ENCODE measurements at places on chromosomes 5 and 9.

DNA sequence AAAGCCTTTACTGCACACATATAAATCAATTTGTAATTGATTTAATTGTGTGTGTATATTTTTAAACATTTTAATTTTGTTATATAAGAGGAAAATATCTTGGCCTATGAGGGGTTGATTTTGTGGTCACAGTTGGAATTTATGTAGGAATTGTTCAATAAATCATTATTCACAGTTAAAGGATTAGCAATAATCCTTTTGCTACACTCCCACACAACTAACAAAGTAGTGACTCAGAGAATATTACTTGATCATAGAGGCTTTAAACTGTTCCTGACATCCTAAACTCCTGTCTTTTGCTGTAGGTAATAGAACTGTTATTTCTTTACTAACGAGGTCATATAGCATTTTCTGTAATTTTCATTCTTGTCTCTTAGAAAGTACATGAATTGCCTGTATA, 95.5 kb downstream of the ZCCHC7 start:
- no peak for DNase-seq

- DNase-seq, result no peak
These were observed 160.2 kb upstream of the FTMT start for GRCh38 chr5:121691478-121691877.

DNA sequence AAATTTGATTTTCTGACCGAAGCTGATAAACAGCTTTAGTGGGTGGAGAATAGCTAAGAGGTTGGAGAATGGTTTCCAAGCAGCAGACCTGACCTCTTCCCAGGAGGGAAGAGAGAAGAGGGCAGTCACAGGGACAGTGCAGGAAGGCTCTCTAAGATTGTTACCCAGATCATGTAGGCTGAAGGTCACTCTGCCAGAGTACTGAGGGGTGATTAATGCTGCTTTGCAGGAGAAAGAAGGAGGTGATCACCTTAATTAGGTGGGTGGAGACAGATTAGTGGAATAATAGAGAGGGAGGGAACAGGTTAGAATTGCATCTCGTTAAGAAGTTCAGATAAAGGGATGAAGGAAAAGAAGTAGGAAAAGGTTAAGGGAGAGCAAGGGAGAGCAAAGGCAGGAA, 440.5 kb downstream of the BRINP1 start:
- DNase-seq, result no peak

- no peak for DNase-seq
These were observed 77.5 kb downstream of the RXRA start for GRCh38 chr9:134403682-134404301.

GRCh38 chr9:18208166-18209059, 265.5 kb upstream of the ADAMTSL1 start:
- DNase-seq, result no peak

DNA sequence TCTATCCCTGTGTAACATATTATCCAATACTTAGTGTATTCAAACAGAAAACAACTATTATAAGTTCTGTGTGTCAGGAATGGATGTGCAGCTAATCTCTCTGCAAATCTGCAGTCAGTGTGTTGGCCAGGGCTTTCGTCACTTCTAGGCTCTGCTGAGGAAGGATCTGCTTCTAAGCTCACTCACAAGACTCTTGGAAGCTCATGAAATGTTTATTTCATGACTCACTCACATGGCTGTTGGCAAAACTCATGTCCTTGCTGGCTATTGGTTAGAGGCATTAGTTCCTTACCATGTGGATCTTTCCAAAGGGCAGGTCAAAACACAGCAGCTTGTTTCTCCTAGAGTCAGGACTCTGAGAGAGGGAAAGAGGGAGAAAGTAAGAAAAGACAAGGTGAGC, 367.4 kb upstream of the SMARCA2 start:
- no peak for DNase-seq

DNA sequence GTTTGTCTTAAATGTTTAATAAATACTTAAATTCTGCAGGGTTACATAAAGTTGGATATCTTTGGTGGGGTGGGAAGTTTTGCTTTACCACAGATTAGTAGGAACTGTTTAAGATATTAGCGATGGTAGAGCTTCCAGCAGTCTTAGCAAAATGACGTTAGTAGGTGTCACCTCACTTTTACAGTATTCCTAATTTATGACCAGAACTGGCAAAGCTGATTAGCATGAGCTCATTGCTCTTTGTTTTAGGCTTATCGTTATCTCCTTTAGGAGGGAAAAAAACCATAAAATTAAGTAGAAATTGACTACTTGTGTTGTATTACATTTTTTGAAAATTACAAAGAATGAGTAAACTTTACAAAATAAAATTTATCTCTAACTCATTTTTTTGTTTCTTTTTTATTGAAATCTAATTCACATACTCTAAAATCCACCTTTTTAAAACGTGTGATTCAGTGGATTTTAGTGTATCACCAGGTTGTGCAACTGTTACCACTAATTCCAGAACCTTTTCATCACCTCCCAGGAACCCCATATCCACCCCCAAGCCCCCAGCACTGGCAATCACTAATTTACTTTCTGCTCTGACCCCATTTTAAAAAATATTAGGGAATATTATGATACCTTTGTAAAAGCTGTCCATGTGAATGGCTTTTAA, 129.5 kb downstream of the TRIO start:
- DNase-seq, result no peak

DNA sequence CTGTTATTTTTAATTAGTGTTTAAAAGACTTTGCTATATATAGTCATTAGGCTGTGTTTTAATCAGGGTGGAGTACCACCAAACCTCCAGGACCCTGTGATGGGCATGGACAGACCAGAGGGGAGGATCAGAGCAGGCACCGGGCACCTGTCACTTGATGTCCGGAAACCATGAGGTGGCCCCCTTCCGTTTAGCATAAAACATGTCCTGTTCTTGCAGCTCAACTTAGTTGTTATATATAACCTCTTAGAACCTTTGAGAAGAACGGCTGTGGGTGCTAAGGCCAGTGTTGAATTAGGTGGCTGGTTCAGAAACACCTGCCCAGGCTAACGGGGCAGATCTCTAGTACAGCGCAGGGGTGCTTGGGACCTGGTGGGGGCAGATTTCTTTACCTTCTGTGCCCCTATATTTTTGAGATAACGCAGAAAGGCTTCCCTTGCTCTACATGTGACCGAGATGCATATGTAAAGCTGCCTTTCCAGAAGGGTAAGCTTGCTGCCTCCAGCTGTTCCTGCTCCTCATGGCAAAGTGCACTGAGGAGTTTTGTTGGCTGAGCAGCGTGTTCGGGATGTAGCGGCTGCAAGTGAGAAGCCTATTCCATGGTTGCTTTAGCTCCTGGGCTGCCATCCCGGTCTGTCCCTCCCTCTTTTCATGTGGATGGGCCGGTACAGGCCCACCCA, 255.5 kb downstream of the FANCC start:
- DNase-seq, result no peak

DNA sequence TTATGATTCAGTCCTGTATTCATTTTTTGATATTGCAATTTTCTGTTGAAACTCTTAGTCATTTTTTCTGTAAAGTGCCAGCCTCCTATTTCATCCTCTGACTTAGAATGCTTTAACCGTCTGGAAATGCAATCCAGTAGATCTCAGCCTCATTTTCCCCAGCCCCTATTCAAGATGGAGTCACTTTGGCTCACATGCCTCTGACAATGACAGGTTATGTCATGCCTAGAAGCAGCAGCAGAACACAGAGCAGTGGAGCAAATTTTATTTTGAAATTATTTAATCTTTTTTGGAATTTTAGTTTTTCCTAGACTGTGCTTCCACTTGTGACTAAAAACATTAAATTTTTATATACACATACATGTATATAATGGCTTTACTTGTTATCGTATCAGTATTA, 1053.2 kb downstream of the TAF11L14 start:
- DNase-seq, result no peak

DNA sequence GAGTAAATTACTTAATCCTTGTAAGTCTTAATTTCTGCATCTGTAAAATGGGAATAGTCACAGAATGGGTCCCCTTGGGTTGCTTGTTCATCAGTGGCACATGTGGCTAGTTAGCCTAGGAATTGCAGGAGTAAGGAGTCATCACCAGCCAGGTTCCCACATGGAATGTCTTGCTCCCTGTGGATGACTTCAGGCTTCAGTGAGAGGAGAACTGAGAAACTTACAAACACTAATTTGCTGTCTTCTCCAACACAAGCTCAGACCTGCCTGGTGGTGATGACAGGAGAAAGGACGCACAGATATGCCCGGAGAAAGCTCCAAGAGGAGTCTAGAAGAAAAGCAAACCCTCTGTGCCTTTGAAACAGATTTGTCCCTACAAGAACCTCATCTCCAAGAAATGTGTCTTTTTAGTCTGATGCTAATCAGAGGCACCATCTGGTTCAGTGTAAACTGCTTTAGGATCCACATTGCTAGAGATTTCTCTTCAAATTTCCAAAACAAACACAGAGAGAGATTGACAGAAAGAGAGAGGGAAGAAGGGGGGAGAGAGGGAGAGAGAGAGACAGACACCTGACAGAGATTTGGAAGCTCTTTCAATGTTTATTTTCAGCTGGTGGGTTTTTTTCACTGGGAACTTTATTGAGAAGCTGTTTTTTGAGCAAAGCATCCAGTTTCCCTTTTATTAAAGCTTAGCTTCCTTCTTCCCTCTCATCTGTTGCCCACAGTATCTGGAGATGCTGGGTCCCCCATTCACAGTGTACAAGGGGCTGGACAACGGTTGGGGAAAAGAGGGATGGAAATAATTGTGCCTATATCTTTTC, 128.3 kb downstream of the DOCK2 start:
- DNase-seq, result no peak

DNA sequence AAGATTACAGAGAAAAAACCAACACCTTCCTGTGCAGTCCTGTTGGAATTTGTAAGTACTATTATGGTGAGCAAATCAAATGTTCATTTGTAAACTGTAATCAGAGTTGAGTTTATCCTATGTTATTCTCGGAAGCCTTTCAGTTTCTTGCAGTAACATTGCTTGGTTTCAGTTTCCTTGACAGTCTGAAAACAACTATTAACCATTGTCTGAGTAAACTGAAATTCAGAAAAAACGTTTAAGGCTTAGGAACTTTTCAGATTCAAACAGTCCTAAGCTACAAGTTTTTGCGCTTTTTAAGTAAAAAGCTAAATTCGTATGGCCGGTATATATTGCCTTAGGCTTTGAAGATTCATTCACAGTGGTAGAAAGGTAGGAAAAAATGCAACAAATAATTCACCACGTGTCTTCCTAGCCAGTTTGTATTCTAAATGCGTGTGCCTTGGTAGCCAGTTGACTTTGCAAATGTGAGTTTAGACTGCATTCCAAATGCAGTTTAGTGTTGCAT, 2.5 kb downstream of the GPBP1 start:
- DNase-seq, result no peak

DNA sequence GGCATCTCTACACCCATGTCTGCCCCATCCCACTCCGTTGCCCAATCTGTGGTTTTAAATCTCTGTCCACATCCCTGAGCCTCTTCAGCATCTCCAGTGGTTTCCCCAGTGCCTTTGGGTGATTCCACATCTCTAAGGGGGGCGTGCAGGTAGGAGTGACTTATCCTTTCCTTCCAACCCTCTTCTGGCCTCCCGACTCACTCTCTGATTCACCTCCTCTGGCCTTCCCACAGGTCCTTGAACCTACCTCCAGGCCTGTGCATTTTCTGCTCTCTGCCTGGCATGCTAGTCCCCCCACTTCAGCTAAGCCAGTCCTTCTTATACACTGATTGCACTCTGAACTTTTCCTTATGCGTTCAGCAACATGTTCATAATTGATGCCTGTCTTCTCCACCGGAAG, 99.0 kb downstream of the RALGPS1 start:
- DNase-seq, result no peak

DNA sequence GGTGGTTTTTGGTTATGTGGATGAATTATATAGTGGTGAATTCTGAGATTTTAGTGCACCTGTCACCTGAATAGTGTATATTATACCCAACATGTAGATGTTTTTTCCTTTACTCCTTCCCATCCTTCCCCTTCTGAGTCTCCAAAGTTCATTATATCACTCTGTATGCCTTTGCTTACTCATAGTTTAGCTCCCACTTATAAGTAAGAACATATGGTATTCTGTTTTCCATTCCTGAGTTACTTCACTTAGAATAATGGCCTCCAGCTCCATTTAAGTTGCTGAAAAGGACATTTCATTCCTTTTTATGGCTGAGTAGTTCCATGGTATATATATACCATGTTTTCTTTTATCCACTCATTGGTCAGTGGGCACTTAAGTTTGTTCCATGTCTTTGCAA, 161.6 kb upstream of the CD180 start:
- DNase-seq, result no peak

DNA sequence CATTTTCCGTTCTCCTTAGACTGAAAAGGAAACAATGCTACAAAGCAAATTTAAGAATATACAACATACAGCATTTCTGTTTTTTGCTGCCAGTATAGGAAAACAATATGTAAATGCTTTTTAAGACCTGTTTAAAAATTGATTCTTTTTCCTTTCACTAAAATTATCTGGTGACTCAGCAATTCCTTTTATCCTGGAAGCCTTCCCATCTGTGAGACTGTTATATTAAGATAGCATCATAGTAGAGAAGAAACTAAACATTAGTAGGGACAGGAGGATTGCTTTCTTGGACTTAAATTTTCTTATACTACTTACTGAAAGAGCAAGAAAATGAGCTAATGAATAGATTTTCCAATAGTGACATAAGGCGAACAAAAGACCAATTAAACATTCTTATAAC, 30.0 kb upstream of the GPR21 start:
- DNase-seq, result no peak

DNA sequence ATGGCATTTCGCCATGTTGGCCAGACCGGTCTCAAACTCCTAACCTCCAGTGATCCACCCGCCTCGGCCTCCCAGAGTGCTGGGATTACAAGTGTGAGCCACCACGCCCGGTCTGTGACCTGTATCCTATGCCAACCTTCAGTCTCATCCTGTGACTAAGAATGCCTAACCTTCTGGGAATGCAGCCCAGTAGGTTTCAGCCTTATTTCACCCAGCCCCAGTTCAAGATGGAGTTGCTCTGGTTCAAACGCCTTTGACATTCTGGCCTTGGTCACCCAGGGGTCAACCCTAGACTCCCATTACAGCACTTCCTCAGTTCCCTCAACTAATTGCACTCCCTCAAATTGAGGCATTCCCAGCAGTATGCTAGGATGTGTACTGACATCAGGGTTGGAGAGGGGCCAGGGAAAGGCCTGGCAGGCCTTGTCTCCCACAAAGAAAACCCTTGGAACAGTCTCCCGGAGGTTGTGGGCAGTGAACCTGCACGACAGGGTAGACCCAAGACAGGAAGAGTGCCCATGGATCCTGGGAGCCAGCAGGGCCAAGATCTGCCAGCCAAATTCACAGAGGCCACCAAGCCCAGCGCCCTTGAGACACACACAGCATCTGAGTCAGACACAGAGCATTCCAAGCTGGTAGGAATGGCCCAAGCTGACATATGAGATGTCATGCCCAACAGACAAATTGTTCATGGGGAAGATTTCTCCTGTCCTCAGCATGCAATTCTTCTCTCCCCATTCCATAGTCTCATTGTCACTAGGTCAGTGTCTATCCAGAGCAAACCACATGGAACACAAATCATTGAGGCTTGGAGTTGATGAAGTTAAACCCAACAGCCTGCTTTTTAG, 24.9 kb upstream of the SMU1 start:
- no peak for DNase-seq

- no peak for DNase-seq
These were observed 145.9 kb downstream of the FANCC start for GRCh38 chr9:95171596-95171995.

GRCh38 chr9:125961072-125961471, 213.9 kb downstream of the PBX3 start:
- no peak for DNase-seq
